ENCODE measurements at places on chromosomes 13 and 19.

GRCh38 chr19:11652492-11652891, 55.2 kb downstream of the ZNF627 start:
- no peak for DNase-seq

GRCh38 chr19:8680676-8681344, 17.8 kb downstream of the ACTL9 start:
- no peak for DNase-seq

GRCh38 chr13:97068151-97068550, 73.9 kb upstream of the OXGR1 start:
- DNase-seq: no peak

DNA sequence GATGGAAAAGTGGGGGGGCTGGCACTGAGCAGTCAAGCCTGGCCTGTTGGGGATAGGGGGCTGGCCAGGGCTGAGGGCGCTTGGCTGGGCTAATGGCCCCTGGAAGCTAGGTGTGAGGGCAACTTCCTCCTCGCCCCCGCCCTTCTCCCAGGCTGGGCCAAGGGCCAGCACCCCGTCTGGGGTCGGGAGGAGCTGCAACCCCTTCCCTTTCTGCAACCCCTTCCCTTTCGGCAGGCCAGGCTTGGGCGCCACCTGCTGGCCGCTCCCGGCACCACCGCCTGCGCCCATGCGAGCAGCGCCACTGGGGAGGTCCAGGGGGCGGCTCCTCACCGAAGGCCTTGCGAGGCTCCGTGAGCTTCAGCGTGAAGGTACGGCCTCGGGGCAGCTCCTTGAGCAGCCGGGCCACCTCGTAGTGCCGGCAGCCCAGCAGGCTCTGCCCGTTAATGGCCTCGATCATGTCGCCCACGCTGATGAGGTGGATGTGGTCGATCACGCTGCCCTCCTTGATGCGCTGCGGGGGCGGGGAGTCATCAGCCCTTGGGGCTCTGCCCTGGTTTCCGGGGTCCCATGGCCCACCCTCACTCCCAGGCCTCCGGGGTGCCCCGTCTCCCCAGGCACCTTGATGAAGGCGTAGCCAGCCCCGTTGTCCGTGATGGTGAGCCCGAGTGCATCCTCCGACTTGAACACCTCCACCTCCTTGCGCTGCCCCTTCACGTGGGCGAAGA, 5.0 kb upstream of the PTGER1 start:
- peak; percentile 91 for DNase-seq

GRCh38 chr13:84571264-84571663, 689.0 kb upstream of the SLITRK1 start:
- no peak for DNase-seq

DNA sequence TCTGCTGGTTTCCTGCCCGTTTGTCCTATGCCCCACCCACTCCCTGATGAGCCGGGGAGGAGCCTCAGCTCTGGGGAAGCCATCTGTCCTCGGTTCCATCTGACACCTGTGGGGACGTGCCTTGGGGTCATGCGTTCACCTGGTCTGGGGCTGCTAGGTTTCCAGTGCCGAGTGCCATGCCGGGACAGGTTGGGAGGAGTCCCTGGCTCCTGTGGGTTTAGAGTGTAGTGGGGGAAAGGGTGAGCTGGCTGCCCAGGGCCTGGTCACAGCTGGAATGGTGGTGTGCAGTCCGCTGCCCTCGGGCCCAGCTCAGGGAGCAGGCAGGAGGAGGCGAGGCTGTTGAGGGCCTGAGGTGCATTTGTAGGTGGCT, 2.5 kb downstream of the KDM4B start:
- no peak for DNase-seq

GRCh38 chr19:13881692-13882418, 4.9 kb downstream of the NANOS3 start:
- peak; percentile 76 for DNase-seq

DNA sequence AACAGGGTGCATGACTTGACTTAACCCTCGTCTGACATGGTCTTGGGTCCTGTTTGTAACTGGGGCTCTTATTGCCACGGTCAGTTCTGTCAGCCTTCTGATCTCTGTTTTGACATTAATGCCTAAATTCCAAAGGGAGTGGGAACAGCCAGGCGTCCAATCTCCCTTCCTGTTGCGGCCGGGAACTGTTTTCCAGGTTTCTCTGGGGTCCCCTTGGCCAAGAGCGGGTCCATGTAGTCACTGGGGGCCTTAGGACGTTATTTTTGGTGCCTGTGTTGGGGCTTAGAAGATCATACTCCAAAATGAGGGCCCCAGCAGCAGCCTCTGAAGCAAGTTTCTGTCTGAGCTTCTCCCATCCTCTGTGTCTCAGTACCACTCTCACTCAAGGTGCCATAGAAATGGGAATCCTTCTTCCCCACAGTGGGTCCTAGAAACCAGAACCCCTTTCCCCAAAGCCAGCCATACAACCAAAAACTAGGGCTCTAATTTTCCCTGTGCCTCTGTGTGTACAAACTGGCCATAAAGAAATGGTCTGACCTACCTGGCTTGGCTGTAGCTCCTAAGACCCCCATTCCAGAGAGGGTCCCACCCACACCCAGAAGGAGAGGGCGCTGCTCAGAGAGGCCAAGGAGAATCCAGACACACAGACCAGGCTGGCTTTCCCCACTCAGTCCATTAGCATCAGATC, 50.4 kb downstream of the C13orf46 start:
- DNase-seq: peak; percentile 37

Measured in activated CD8-positive, alpha-beta memory T cell treated with anti-CD3 and anti-CD28 coated beads for 24 hours (primary cell).